BJ (cell line): ENCODE measurements at places on chromosomes 6 and 20. TPM values are rescaled to one million over a fixed set of nuclear protein-coding genes. Genes with fewer than 3 reads are reported as not detected.

The SIRPA gene
- polyA plus RNA-seq: 23.2 and 34.1 TPM in 2 replicates

The EMILIN3 gene
- 0.27 and 0.52 TPM in 2 replicates for polyA plus RNA-seq

The CST4 gene
- not detected in 2 replicates for polyA plus RNA-seq

The MEI4 gene
- not detected in 2 replicates for polyA plus RNA-seq

- DNase-seq: peak; percentile 22
These were observed 714.6 kb downstream of the CD109 start for GRCh38 chr6:74410630-74411029.

GRCh38 chr6:3965071-3965718 is 113.7 kb downstream of the FAM217A start:
- no peak for DNase-seq

DNA sequence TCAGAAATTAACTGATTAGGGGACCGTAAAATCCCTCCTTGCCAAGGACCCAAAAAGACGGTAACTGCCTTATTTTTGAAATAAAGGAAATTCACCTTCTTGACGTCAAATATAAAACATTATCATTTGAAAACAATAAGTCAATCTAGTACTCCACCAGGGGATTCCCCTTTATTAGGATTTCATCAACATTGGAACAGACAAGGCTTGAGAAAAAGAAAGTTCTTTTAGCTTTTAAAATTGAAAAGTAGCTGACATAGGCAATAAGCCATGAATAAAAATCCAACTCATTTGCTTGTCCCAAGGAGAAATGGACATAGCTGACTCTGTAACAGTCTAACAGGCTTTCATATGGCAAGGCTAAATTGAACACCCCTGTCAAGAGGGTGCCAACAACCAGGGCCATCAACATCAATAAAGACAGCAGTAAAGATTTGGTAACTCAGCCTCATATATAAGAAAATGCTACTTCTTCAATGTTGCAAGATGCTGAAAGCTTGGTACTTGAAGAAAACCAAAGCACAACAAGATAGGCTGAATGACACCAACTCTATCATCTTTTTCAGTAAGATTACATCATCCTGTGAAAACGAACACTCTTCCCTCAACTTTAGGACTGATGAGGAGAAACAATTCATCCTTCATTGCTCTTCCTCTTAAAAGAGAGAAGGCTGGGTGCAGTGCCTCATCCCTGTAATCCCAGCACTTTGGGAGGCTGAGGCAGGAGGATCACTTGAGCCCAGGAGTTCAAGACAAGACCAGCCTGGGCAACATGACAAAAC is 121.0 kb upstream of the PRDM1 start:
- DNase-seq: no peak

DNA sequence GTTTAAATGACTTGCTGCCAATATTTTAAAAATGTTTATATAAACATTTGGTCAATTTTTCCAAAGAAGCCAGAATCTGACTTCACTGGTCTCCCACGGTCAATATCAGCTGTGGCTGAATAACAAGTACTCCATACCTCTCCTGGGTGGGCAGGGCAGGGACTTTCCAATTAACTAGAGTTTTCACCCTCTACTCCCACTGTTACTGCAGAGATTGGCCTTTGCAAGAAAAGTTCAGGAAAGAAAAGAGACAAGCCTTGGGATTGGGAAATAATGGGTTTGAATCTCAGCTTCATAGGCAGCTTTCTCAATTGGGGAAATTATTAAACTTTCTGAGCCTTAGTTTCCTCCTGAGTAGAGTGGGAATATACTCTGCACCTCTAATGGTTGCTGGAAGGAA is 236.9 kb downstream of the PRL start:
- DNase-seq: no peak

DNA sequence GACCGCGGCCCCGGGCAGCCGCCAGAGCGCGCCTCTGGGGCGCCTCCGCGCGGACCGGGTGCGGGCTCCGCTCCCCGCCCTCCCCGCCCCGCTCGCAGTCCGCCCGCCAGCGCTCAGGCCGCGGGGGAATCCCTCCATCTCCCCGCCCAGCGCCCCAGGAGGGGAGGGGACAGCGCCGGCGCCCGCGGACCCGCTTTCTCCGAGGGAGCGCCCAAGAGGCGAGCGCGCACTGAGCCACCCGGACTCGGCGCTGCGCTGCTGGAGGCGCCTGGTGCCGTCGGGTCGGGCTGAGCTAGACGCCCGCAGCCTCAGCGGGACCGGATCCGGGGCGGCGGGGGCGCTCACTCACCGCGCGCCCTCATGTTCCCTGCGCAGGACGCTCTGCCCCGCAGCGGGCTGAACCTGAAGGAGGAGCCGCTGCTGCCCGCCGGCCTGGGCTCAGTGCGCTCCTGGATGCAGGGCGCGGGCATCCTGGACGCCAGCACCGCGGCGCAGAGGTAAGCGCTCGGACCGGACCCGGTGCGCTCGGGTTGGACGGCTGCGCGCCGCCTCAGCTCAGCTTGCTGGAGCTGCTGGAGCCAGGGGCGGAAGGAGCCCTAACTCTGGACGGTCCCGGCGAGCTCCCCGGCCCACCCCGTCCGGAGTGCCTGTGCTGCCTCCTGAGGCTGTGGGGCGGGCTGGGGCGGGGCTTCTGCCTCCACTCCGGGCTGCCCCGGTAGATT is 867 bp downstream of the EBF4 start:
- no peak for DNase-seq

GRCh38 chr6:79048611-79049010 is 29.4 kb downstream of the PHIP start:
- DNase-seq: no peak

- DNase-seq: no peak
These were observed 226.3 kb upstream of the KCNG1 start for GRCh38 chr20:51249215-51249614.

- DNase-seq: no peak
These were observed 1.3 kb downstream of the LKAAEAR1 start for GRCh38 chr20:64082820-64083377.

DNA sequence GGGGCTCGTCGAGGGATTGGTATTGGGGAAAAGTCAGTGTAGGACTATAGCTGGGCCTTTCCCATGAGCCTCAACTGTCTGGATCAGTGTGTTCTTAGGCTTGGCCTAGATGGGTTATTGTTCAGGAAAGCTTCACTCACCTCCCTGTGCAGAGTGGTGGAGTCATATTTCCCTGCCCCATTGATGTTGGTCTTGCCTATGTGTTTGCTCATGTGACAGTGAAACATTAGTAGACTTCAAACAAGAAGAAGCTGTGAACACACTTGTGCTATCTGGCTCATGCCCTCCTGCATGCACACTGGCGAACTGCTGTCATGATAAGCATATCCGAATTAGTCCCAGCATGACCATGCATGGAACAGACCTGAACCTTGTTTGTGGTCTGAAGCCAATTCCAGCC is 171.1 kb downstream of the DHX35 start:
- no peak for DNase-seq
